ENCODE measurements at places on chromosomes 11 and 22.

DNA sequence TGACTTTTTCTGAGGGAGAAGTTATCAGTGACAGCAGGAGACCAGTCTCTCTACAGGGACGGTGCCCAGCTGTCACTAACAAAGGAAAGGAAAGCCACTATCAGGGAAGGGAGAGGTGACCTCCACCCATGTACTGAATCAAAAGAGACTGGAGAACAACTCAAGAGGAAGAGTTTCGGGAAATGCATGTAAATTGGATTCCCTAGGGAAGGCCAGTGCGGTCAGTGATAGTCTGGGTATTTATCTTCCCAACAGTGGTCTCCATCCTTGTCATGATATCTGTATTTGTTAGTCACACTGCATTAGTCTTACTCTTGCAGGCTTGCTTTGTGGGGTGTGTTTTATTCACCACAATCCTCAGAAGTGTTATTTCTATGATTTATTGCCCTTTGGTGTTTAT, 193.4 kb upstream of the KIRREL3 start:
- DNase-seq: no peak

GRCh38 chr22:26725012-26725676, 67.8 kb downstream of the MIAT start:
- no peak for DNase-seq

DNA sequence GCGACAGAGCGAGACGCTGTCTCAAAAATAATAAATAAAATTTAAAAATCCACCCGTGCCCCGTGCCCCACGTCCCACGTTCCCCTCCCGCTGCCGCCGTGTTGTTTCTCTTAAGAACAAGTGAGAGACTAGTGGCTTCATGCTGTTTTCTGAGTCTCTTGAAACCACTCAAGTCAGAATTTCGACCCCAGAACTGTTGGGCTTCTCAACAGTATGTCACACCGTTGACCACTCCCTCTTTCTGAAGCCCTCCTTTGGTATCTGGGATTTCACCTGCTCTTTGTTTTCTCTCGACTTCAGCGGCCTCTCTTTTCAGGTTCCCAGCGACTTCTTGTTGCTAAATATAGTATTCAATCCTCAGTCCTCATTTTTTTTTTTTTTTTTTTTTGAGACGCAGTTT, 974 bp downstream of the PPIL2 start:
- DNase-seq: no peak

GRCh38 chr11:66956689-66957290, 1.4 kb downstream of the PC start:
- no peak for DNase-seq

GRCh38 chr11:12169822-12170221, 59.4 kb downstream of the MICAL2 start:
- DNase-seq: no peak

DNA sequence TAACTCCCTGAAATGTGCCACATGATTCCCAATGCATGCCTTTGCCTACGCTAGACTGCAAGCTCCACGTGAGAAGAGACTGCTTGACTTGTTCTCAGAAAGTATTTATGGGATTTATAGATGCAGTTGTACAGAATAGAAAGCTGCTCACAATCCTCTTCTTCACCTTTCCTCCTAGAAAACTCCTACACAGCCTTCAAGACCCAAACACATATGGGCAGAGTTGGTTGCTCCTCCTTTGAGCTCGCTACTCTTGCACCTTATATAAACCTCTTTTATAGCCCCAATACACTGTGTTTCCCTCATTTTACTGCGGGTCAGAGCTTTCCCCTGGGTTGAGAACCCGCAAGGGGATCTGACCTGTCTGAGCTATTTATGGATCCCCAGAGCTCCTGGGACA, 16.4 kb downstream of the C1QTNF6 start:
- no peak for DNase-seq

GRCh38 chr22:45554040-45554406, 51.3 kb downstream of the FBLN1 start:
- no peak for DNase-seq

GRCh38 chr22:29798318-29798717, 31.1 kb downstream of the UQCR10 start:
- no peak for DNase-seq

DNA sequence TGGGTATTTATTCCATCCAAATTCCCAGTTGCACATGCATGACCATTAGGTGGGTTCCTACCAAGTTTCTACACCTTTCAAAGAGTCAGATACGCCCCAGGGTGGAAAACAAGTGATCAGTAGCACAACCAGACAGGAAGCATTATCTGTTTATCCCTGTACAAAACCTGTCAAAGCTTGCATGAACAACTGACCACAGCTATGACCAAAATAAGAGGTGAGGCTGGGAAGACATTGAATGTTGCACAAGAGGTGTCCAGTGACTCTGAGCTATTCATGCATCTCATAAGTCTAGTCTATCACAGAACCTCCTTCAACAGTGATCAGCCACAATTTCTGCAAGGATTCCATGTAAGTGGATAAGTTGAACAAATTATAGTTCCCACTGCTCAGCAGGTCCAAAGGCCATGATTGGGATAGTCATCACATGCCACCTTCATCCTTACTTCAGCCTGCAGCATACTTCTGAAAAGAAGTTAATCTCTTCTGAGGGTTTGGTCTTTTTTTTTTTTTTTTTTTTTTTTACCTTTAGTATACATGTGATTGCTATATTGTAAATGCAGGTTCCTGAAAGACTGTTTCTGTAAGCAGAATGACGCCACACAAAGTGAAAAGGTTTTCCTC, 28.0 kb upstream of the TMEM45B start:
- no peak for DNase-seq

DNA sequence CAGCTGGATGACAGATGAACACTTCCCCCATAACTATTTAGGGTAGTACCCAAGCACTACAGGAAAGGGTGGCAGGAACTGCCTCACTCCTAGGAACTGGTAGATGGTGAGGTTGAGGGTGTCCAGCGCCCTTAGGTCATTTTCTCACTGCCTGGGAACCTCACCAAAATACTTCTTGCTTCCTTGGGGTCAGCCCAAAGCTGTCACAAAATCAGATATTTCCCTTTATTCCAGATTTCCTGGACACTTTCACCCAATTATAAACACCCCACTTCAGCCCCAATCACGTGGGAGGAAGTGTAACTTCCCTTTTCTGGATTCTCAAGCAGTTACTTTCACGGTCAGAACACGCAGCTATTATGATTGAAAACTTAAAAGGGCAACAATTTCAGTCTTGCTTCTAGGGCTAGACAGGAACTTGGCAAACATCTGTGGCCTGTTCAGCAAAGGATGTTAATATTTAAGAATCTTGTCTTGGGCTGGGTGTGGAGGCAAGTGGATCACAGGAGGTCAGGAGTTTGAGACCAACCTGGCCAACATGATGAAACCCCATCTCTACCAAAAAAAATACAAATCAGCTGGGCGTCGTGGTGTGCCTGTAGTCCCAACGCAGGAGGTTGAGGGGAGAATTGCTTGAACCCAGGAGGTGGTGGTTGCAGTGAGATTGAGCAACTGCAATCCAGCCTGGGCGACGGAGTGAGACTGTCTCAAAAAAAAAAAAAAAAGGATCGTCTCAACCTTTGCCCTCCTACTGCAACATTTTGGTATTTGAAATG, 4.0 kb downstream of the FTH1 start:
- no peak for DNase-seq

GRCh38 chr22:46542011-46542985, 4.9 kb upstream of the CELSR1 start:
- DNase-seq: peak; percentile 74

GRCh38 chr11:128865490-128865889, 1.6 kb downstream of the KCNJ1 start:
- no peak for DNase-seq

DNA sequence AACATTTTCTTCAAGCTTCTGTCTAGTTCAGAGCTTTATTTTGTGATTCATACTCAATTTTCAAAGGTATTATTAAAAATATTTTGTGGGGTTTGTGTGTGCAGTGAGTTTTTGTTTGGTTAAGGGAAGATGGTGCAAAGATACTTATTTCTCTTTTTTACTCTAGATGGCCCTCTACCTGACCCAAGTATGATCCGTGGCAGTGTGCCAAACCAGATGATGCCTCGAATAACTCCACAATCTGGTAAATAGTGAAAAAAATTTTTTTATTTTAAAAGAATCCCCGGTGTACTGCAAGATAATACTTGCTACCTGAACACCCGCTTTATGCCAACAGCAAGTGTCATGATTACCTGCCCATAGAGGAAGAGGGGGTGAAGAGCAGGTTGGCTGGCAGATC, 54.2 kb downstream of the EP300 start:
- no peak for DNase-seq

- no peak for DNase-seq
These were observed 8.1 kb downstream of the ARHGAP8 start for GRCh38 chr22:44760476-44760875.

GRCh38 chr22:41445129-41446056, 1.2 kb downstream of the TOB2 start:
- DNase-seq: peak; percentile 24

DNA sequence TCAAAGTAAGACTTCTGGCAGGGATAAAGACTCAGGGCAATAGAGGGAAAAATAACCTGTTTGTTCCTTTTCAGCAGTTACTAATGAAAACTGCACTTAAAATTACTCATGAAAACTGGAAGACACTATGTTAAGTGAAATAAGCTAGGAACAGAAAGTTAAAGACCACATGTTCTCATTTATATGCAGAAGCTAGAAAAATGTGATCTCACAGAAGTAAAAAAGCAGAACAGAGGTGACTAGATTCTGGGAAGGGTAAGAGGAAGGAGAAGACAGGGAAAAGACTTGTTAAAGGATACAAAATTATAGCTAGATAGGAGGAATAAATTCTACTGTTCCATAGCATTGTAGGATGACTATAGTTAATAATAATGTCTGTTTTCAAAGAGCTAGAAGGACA, 22.2 kb downstream of the HPS5 start:
- DNase-seq: no peak

- no peak for DNase-seq
These were observed 2.4 kb downstream of the OR5A2 start for GRCh38 chr11:59423835-59424234.

DNA sequence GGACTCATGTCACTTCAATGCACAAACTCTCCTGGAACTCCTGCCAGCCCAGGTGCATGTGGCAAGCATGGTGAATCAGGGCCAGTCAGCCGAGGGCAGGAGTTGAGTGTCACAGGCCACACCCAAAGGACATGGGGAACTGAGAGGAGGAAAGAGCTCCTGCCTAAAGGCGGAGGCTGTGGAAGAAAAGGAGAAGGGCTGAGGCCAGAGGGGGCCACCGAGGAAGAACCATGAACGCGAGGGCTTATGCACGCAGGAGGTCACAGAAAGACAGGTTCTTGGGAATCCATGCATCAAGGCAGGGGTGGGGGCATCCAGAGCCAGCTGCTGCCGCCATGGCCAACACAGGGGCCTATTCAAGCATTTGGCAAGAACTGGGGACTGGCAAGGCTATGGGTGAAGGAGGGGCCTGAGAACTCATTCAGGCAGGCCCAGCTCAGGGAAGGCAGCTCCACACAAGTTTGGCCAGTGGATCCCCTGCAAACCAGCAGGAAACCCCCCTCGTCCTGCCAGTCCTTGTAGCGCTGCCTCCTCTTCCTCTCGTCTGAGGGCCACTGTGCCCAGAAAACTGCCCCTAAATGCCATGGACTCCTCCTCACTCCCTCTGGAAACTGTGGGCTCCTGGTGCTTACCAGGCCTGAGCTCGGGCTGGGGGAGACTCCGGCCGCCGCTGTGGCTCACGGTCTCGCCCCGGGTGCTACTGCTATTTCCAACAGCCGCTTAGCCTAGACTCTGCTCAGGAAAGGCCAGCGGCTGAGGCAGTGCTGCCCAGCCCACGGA, 15.4 kb downstream of the PPM1F start:
- no peak for DNase-seq

DNA sequence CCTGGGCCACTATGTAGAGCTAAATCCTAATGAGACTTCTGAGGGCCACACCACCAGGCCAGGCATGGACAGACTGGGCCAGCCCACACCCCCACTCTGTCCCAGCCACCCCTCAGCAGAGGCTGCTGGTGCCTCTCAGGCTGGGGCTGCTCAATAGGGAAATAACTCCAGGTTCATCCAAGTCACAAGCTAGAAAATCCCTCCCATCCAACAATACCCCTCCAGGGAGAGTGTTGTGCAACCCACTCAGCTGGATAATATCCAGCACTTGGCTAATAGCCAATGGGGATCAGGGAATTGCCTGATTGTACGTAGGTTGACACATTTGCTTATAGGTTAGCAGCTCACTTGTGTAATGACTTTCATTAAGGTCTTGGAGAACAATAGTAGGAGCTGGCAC, 64.1 kb upstream of the WNT11 start:
- no peak for DNase-seq

DNA sequence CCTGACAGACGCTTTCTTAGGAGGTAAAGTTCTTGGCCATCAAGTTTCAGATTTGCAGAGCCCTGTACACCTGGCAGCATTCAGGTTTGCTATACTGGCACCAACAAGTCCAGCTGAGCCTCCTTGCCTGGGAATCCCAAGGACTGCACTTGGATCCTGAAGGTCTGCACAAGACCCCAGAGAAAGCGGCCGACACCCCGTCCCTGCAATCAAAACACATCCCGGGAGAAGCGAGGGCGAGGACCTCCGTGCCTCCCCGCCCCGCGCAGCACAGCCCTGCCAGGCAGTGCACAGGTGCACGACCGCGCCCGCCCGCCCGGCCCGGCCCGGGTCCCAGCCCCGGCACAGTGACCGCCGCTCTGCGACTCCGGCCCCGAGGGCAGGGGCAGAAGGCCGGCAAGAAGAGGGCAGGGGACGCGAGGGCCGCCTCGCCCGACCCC, 559 bp downstream of the MRTFA start:
- DNase-seq: no peak

DNA sequence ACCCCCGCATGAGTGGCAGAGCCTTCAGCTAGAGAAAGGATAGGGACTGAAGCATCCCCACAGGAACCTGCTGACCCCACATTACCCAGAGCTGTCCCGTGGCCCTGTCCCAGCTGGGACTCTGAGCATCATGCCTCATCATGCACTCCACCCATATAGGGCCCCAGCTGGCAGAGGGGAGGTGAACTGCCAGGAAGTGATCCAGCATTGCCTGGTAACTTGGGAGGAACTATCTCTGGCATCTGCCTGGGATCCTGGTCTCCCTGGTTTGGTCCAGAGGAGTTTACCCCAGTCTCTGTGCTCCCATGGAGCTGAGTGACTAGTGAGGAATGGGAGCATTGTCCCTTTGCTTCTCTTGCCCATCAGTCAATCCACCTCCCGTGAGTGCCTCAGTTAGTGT, 228.8 kb downstream of the GRIK4 start:
- no peak for DNase-seq

DNA sequence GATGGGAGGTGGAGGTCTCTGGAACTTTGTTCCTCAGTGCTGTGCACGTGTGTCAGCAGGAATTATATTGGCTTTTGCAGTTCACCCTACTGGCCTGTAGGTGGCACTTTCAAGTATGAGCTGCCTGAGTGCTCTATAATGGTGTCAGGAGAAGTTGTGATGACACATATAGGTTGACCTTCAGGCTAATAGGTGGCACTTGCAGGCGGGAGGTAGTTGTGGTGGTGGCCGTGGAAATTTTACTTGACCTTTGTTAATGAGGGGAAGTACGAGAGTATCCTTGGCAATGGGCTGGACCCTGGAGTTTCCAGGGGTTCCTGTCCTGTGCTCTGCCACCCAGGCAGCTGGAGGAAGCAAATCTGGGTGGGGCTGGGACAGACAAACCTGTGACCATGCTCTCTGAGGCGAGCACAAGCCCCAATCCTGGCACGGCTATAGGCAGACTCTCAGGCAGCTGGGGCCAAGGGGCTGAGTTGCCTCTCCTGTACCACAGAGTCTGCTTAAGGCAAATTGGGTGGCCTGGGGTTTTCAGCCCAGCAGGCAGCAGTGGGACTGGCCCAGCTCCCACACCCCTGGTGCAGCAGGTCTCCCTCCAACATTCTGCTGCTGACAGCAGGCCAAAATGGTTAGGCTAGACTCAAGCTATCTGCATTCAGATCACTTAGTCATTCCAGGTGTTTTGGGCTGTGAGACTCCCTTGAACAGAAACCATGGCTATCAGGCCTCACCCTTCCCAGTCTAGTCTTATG, 147.5 kb upstream of the CTSC start:
- peak; percentile 19 for DNase-seq
